ENCODE measurements at places on chromosomes 7 and 10.
A peak's percentile ranks its signal among the peaks of the same experiment; 100 is the strongest.

GRCh38 chr7:30323006-30323355 lies 38.6 kb downstream of the ZNRF2 start:
- no peak for DNase-seq

DNA sequence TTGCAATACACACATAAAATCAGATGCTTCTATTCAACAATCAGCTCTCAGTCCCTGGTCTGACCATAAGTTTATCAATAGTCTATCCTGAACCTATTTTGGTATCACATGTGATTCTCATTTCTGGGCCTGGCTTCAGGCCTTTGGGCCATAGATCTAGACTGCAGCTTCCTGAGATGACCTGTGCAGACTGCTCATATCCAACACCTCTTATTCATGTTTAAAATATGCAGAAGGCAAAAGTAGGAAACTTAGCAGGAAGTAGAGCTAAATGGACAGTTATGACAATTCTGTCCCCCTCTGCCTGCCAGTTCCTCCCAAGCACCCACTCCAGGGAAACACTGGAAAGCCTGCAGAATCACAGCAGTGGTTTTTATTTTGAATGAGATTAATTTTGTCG lies 53.3 kb downstream of the C7orf25 start:
- no peak for DNase-seq

GRCh38 chr7:139589474-139589873 lies 66.0 kb downstream of the CLEC2L start:
- no peak for DNase-seq

- peak; percentile 57 for DNase-seq
Observed at GRCh38 chr7:31373337-31374289, 33.1 kb upstream of the NEUROD6 start.

DNA sequence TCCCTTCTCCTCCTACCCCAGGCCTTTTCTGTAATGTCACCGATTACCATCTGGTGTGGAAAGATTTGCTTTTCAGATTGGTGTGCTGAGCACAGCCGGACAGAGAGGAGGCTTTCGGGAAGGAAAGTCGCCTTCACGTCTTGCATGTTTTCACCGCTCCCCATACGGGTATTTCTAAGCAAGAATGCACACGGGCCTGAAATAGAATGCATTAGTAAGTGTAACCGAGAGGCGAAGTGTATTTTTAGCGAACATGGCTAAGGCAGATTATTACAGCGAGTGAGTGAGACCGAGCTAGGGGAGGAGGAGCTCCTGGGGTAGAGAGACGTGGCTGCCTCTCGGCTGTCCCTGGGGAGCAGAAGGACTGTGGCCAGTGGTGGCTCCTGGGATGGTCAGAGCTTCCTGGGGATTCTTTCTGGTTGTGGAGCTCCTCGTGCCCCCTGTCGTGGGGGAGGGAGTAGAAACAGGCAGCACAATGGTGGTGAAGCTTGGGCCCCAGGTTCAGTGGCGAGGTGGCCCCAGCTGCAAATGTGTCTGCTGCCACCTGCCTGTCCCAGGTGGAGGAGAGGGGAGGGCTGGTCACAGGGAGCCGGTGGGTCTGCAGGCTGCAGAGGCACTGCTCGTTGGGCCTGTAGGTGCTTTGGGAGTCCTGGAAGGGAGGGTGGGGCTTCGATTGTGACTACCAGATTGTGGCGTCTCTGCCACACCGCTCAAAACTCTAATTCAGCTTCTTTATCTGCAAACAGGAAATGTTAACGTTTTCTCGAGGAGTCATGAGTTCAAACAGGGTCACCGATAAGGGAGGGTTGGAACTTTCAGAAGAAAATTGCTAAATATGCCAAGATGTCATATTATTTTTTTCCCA lies 135.8 kb downstream of the CAMK1D start:
- peak; percentile 58 for DNase-seq

DNA sequence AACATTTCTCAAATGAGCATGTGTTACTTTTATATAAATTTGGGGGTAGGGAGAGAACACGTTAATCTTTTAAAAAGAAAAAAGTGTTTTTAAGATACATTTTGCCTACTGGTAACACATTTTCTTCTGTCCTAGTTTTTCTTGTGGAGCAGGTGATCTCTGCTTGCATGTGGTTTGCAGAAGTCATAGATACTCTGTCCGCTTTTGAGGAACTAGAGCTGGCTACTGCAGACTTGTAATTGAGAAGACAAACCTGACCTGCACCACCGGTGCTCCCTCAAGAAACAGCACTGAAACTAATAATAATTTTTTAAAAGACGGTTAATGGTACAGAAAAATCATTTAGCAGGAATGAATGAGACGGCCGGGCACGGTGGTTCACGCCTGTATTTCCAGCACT lies 243.1 kb downstream of the KIAA1217 start:
- no peak for DNase-seq

DNA sequence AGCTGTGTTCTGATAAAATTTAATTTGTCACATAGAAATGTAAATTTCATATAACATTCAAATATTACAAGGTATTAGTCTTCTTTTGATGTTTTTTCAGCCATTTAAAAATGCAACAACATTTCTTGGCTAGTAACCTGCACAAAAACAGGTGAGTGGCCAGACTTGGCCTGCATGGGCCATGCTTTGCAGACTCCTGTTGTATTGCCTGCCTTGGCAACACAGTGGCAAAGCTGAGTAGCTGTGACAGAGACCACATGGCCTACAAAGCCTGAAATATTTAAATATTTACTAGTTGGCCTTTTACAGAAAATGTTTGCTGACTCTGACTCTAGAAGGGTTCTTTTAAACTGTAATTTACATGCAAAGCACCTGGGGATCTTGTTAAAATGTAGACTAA lies 13.5 kb upstream of the TBX20 start:
- no peak for DNase-seq

DNA sequence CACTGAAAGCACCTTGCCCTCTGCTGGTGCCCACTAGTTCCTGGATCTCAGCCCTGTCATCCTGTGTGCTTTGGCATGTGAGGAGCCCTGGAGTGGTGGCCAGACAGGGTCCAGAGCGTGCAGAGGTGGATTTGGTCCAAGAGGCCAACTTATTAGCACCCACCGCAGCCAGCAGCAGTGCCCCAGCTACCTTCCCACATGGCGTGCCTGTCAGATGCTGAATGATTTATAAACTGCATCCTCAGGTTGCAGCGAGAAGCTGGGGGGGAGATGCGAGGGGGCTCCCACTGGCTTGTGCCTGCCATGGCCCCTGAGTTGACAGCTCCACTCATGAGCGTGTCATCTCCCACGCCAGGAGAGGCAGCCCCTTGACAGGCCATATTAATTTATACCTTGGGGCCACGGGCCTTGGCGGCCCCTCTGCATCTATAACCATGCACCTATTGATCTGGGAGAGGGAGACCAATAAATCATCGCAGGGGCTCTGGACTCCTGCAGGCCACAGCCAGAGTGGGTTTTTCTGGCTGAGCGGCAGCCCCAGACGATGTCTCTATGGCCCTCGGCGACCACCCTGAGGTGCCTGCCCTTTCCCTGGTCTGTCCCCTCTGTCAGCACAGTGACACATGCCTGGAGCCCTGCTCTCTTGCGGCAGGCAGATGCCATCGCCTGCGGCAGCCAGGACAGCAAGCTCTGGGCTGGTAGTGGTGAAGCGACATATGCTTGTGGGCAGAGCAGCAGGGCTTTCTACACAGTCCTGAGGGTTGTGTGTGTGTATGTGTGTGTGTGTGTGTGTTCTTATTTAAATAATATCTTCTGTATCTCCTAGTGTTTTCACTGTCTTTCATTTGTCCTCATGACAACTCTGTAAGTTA lies 120.8 kb downstream of the CDH23 start:
- DNase-seq, result no peak

GRCh38 chr7:145696071-145696470 lies 420.5 kb upstream of the CNTNAP2 start:
- DNase-seq, result no peak

GRCh38 chr10:132577350-132578003 lies 39.9 kb downstream of the INPP5A start:
- no peak for DNase-seq

- no peak for DNase-seq
Observed at GRCh38 chr10:5897053-5897340, 7.0 kb downstream of the FBH1 start.

- DNase-seq, result peak; percentile 63
Observed at GRCh38 chr7:150858236-150859197, 6.2 kb downstream of the AOC1 start.

- DNase-seq, result no peak
Observed at GRCh38 chr7:148626828-148627227, 36.3 kb downstream of the C7orf33 start.

DNA sequence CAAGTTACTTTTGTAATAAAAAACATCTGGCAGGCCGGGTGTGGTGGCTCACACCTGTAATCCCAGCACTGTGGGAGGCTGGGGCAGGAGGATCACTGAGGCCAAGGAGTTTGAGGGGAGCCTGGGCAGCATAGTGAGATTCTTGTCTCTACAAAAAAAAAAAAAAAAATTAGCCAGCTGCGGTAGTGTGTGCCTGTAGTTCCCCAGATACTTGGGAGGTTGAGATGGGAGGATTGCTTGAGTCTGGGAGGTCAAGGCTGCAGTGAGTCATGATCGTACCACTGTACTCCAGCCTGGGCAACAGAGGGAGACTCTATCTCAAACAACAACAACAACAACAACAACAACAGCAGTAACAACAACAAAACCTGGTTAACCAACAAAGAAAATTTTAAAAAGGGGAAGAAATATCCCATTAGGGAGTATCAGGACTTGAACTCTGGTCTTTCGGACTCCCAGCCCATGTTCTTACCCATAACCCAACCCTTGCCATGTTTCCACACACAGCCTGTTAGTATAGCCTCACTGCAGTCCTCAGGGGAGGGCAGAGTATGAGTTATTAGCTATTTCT lies 17.2 kb downstream of the PALD1 start:
- DNase-seq, result no peak

GRCh38 chr7:81630600-81630999 lies 139.2 kb downstream of the HGF start:
- DNase-seq, result no peak

GRCh38 chr7:27532314-27532713 lies 130.4 kb downstream of the HIBADH start:
- DNase-seq, result no peak

DNA sequence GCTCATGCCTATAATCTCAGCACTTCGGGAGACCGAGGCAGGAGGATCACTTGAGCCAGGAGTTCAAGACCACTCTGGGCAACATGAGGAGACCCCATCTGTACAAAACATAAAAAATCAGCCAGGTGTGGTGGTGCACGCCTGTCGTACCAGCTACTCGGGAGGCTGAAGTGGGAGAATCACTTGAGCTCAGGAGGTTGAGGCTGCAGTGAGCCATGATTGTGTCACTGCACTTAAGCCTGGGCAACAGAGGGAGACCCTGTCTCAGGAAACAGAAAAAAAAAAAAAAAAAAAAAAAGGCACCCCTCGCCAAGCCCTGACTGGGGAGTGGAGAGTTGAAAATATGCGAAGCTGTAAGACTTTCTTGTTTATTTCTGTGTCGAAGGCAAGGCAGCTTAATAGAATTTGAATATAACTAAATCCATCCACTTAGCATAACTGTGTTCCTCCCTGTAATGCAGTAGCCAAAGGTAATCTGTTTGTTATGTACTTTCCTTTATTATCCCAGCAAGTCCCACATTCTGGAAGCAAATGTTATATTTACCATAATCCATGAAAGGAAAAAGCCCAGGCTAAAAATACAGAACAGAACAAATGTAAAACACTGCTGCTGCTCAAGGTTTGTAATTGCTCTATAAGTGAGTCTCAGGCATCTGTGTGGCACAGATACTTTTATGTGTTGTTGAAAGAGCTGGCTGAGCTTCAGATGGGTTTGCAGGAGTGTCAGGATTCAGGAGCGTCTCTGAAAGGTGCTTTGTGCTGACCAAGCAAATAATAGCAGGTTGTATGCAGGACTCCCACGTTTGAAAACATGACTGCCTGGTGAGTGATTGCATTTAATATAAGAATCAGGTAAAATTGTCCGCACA lies 127.2 kb downstream of the CELF2 start:
- no peak for DNase-seq

- DNase-seq, result peak; percentile 52
Observed at GRCh38 chr10:86592413-86592812, 61.9 kb upstream of the OPN4 start.

DNA sequence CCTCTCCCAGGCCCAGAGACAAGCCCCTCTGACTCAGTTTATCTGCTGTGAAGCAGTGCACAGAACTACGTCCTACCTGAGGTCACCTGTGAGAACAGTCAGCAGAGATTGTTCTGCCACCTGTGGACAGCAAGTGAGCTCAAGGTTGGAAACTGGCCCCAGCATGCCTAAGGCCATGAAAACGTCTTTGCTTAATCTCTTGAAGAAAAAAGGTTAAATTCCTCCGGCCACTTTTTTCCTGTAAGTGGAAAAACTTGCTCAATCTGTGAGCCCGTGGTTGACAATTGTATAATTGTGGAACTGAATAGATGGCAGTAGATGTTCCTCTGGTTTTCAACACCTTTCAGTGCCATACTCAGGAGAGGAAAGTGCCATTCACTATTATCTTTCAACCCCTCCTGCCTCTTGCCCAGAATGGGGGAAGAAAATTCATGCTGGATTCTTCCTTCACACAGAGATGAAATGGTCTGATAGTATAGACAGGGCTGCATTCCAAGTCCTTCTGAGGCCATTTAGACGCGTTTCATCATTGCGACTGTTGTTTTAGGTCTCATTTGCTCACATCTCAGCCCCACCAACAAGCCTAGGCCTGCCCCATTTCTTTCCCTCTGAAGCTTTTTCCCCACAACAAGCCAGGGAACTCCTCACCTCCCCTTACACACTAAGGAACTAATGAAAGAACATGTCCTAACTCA lies 292.9 kb downstream of the FZD1 start:
- no peak for DNase-seq

GRCh38 chr7:115094163-115094562 lies 172.3 kb downstream of the MDFIC start:
- DNase-seq, result no peak

DNA sequence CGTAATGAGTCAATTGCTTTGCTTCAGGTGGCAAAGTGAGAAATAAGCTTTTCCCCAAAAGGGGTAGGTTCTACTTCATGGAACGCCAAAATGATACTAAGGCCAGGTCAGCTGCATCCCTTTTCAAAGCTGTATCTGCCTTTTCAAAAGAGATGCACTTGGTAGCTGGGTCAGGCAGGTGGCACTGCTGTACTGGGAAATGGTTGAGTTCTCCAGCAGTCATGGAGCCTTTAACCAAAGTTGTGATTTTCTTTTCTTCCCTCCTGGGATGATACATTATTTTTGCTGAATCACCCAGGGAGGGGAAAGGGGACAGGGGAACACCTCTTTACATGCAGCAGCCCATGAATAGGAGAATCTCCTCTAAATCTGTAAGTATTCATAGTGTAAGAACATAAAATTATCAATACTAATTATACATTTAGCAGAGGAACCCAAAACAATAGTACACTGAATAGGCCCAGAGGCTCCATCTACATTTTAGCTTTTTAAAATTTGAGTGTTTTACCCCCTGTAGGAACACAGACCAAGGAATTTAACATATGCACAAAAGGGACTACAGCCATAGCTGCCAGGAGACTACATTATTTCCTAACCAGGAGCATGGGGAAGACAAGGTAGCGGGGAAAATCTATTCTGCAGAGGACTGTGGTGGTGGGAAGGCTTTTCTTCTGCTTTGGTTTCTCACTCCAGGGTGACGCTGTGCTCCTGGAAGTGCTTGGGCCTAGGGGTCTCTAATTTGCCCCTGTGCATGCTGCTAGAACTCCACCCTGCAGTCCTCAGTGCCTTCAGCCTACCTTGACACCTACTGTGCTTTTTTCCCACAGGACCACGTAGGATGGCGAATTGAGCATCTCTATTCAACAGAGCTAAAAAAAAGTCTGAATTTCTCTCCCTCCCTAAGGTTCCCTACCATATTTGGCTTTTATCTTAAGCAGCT lies 6.4 kb upstream of the GPR22 start:
- peak; percentile 81 for DNase-seq
